ENCODE measurements at places on chromosomes 5 and 9.

GRCh38 chr5:50744776-50745175 lies 78.3 kb downstream of the PARP8 start:
- DNase-seq, result no peak

DNA sequence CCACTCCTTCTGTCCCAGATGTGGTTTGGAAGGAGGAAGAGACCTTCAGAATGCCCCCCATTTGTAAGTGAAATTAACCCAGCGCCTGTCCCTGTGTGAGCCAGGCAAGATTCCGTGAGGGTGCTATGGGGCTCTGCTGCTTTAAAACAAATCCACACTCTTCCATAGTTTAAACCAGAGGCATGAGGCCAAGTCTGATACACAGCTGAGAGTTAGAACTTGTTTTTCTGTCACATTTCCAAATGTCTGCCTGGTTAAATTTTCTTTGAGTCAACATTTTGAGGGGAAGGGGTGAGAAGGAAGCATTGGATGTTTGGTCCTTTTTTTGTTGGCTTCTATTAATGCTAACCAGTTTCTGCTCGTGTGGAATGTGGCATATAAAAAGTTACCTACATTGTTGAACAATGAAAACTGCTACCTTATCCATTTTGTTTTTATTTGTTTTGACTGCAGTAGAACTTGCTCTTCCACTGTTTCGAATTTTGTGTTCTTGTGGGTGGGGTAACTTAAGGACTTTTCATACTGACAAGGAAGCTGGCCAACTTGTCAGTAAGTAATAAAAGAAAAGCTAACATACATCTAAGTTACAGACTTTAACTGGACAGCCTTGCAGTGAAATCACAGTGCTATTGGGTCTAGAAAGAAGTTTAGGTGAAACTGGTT lies 12.9 kb downstream of the RGMB start:
- no peak for DNase-seq

GRCh38 chr5:171931163-171931562 lies 75.3 kb downstream of the FBXW11 start:
- no peak for DNase-seq

GRCh38 chr9:89374176-89374575 lies 55.9 kb downstream of the SECISBP2 start:
- no peak for DNase-seq

DNA sequence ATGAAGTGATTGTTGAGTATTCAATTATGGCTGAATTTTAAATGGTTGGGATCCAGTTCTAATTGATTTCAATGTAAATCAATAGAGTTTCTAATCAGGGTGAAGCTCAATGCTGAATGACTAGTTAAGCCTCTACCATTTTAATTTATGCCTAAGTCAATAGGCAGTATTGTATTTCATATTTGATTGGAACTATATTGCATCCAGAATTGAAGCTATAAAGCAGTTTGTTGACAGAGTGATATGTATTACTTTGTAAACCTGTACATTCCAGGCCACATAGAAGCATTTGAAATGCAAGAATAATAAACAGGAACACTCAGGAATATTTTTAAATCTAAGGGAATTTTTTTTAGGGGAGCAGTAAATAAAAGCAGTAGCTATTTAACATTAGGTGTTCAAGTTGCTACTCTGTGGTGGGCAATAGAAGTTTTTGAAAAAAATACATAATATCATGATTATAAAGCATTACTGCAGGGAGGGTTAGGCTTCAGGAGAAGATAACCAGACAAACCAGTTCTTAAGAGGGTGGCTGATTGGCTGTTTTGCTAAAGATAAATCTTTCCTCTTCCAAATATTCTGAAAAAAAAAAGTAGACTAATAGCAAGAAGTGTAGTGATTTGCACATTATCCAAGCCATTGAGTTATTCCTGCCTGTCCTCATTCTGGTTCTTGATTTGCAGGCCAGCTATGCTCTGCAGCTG lies 492.0 kb upstream of the MEF2C start:
- DNase-seq, result no peak

DNA sequence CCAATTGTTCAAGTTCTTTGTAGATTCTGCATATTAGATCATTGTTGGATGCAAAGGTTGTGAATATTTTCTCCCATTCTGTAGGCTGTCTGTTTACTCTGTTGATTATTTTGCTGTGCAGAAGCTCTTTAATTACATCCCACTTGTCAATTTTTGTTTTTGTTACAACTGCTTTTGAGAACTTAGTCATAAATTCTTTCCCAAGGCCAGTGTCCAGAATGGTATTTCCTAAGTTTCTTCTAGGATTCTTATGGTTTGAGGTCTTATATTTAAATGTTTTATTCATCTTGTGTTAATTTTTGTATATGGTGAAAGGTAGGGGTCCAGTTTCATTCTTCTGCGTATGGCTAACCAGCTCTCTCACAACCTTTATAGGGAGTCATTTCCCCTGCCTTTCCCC lies 116.5 kb downstream of the CPLANE1 start:
- no peak for DNase-seq

DNA sequence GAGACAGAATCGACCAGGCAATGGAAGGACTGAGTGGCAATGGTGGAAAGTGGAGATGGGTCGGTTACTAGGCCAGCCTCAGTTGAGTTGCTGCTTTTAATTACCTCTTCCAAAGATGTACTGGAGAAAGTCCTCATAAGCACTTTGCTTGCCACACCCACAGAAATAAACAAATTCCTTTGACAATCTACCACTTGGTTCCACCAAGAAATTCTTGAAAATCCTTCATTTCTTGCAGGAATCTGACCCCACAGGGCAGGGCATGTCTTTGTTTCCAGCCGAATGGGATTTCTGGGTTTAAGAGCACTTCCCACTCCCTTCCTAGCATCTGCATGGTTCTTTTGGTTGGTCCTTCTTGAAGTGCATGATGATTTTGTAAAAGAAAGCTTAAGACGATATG lies 54.5 kb downstream of the ADAMTS12 start:
- no peak for DNase-seq

DNA sequence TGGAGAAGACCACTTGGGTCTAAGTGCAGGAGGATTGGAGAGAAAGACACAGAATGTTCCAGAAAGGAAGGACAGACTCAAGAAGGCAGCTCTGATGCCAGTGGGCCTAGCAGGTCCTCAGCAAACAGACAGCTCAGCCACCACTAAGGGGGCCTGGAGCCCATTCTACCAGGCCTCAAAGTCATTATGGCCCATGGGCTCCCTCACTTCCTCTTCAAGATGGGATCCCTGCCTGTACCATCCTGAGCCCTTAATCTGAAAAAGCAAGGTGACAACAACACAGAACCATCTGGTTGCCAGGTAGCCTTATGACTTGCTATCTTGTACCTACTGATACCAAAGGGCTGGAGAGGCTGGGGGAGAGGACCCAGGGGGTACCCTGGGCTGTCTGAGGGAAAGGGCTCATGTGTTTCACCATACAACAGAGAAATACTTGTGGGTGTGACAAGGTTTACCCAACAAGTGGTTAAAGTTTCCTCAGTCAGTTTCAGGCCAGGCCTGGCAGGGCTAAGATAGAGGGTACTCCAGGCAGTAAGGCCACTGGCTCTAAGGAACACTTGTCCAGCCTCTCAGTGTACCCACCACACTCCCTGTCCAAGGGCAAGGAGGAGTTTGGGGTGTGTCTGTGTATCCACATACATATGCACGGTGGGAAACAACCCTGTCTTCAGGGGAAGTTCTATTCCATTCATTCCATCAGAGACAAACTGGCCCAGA lies 30.7 kb downstream of the TCF7 start:
- no peak for DNase-seq

GRCh38 chr9:21777701-21778100 lies 24.7 kb upstream of the MTAP start:
- DNase-seq, result no peak

- DNase-seq, result peak; percentile 7
Measured at GRCh38 chr9:110579034-110579861, at the start of gene SVEP1. Gene SVEP1, minus strand, starts transcription at chr9:110579741. Its CDS starts 198 bp downstream, at chr9:110579543.

DNA sequence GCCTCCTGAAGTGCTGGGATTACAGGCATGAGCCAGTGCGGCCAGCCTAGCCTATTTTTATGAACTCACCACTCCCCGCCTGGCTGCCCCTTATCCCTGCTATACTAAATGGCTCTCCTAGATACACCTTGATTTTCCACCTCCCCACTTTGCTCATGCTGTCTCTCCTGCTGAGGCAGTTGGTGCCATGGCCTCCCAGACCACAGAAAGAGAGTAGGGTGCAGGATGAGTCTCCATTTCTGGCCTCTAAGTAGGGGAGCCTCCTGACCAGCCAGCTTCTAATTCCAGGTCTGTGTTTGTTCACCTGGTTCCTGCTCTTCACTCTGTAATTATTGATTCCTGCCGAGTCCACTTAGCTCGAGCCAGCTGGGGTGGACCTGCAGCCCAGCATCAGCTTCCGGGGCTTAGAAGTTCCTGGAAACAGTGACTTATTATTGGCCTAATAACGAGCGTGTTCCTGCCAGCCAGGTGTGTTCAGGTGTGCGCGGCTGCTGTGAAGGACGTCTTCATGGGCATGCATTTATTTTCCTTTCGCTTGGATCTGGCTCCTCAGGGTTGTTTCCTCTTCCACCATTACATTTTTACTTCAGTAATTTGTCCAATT lies 34.0 kb downstream of the ZNF618 start:
- DNase-seq, result no peak

GRCh38 chr9:111034170-111034897 lies 3.9 kb downstream of the LPAR1 start:
- no peak for DNase-seq

- DNase-seq, result no peak
Measured at GRCh38 chr5:75355236-75355635, 18.2 kb downstream of the HMGCR start.

DNA sequence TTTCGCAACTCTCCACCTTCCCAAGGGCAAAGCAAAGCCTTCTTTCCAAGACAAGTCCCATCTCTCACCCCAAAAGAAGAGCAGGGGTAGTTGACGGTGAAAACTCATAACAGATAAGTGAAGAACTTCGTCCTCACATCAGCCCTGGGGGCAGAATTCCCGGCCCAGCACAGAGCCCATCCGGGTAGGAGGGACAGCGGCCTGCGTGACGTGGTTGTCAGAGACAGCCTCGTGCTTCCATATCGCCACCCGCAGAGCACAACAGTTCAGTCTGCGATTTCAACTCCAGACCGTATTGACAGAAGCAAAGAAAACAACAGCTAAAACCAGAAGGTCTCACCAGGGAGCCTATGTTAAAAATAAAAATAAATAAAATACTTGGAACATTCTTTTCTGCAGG lies 273.2 kb downstream of the SYK start:
- no peak for DNase-seq

- DNase-seq, result no peak
Measured at GRCh38 chr9:89649039-89649691, 44.4 kb downstream of the GADD45G start.

- DNase-seq, result no peak
Measured at GRCh38 chr5:86507574-86507973, 110.2 kb upstream of the COX7C start.

GRCh38 chr9:127333221-127334064 lies 63.5 kb upstream of the SLC2A8 start:
- no peak for DNase-seq

DNA sequence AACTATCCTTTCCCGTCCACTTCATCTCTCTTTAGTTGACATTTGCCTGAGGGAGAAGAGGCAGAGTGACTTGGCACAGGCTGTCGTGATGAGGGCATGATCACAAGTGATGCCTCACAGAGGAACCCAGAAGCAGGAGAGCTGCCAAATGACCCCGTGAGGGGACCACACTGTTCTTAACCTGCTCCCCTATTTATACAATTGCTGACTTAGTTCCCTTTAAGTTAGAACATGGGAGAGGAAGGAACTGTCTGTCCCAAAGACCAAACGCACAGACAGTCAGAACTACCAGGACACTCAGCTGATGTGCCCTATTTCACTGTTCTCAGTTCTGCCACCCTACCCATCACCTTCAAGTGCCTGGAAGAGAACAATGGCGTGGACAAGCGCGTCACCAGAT lies 73.7 kb downstream of the SLC1A3 start:
- DNase-seq, result no peak

GRCh38 chr9:81539317-81539716 lies 150.0 kb downstream of the TLE1 start:
- DNase-seq, result no peak

DNA sequence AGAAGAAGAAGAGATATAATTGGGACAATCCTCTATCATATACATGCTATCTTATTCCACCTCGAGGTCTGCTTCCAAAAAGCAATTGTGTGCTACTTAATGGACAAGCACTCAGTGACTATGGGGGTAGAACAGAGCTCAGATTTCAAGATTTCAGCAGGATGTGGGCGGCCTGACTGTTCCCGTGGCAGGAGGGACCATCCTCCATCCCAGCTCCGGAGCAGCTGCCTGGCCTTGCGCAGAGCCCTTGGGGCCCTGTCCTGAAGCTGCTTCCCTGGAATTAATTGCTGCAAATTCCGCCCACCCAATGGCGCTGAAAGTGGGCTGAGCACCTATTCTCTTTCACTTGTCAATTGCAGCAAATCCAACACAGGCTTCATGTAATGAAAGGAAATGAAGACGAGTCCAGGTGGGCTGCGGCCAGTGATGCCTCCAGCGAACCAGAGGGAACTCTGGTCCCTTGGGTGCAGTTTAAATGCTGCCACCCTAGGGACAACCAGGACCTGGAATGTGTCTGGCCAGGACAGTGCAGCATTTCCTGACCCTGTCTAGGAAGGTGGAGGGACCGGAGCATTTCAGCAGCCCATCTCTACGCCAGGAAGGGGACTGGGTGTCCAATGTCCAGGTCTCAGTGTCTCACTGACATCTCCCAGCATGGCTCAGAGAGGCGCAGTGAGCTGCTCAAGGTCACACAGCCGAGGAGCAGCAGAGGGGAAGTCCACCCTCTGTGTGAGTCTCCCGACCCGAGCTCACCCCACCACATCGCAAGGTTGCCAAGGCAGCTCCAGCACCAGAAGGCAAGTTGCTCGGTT lies 50.5 kb upstream of the FCN1 start:
- DNase-seq, result no peak

GRCh38 chr5:180294411-180294810 lies 2.5 kb upstream of the MAPK9 start:
- no peak for DNase-seq

DNA sequence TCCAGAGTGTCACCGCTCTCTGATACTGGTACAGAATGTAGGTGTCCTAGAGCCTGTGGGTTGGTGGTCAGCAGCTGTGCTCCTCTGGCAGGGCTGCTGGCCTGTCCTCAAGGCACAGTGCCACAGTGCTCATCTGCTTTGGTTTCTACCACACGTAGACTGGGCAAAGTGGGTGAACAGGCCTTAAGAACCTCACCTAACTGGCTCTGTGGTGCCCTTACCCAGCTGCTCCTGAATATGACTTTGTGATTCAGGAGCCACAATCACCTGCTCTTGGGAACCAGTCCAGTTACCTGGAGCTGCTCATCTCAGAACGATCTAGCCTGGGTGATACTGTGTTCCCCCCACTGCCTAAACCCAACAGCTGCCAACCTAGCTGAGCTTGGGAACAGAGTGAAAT lies 6.4 kb downstream of the NOP16 start:
- no peak for DNase-seq

All from GM12891 (cell line).